ENCODE measurements at places on chromosomes 6 and 20. TPM values are rescaled to one million over a fixed set of nuclear protein-coding genes. Genes with fewer than 3 reads are reported as not detected.

APMAP gene
- total RNA-seq, result 26.2 TPM

SAMD5 gene
- total RNA-seq, result not detected

GRCh38 chr6:36320475-36320874 is 16.2 kb downstream of the BNIP5 start:
- H3K4me3 ChIP-seq, result peak overlapping the region; percentile 53
- no peaks in the 10 kb centered on the region for H3K4me1 ChIP-seq
- DNase-seq, result no peak
- peaks cover 27% of the 10 kb centered on the region for H3K27me3 ChIP-seq
- H3K36me3 ChIP-seq, result no peaks in the 10 kb centered on the region

- DNase-seq, result peak; percentile 39
- peaks cover 8% of the 10 kb centered on the region for H3K4me1 ChIP-seq
- H3K27ac ChIP-seq, result no peak overlapping the region
- no peak overlapping the region for H3K4me3 ChIP-seq
- H3K36me3 ChIP-seq, result peaks cover 2% of the 10 kb centered on the region
Observed at GRCh38 chr20:38790200-38791053, 15.1 kb upstream of the PPP1R16B start.

- DNase-seq, result no peak
- peaks cover 5% of the 10 kb centered on the region for H3K27me3 ChIP-seq
- no peak overlapping the region for H3K27ac ChIP-seq
Observed at GRCh38 chr20:62088258-62089127, 22.8 kb upstream of the TAF4 start.

KIAA1755 gene
- not detected for total RNA-seq

KIF13A gene
- total RNA-seq, result 0.68 TPM

ADGRB3 gene
- total RNA-seq, result not detected

- H3K4me3 ChIP-seq, result no peak overlapping the region
- no peak for DNase-seq
- no peaks in the 10 kb centered on the region for H3K36me3 ChIP-seq
- H3K4me1 ChIP-seq, result no peaks in the 10 kb centered on the region
- H3K27me3 ChIP-seq, result no peaks in the 10 kb centered on the region
Observed at GRCh38 chr20:6866741-6867140, 99.3 kb downstream of the BMP2 start.

DNA sequence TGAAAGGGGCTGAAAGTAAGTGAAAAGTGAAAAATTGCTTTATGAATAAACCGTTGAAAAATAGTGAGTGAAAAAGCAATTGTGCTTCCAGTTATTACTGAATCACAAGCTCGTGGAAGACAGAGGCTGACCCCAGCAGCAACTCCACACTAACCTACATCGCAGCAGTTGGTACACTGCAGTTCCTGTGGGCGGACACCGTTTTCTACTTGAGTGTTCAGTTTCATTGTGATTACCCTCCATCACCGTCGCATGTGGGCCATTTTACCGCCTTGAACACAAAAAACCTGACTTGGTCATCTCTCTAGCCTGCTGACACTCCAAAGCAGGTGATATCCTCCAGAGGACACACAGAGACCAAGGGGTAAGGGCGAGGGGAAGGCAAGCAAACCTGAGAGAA is 28.4 kb downstream of the PRDM1 start:
- no peaks in the 10 kb centered on the region for H3K36me3 ChIP-seq
- H3K4me3 ChIP-seq, result peak overlapping the region; percentile 82
- H3K27ac ChIP-seq, result peak overlapping the region; percentile 93
- no peaks in the 10 kb centered on the region for H3K27me3 ChIP-seq
- DNase-seq, result no peak

DNA sequence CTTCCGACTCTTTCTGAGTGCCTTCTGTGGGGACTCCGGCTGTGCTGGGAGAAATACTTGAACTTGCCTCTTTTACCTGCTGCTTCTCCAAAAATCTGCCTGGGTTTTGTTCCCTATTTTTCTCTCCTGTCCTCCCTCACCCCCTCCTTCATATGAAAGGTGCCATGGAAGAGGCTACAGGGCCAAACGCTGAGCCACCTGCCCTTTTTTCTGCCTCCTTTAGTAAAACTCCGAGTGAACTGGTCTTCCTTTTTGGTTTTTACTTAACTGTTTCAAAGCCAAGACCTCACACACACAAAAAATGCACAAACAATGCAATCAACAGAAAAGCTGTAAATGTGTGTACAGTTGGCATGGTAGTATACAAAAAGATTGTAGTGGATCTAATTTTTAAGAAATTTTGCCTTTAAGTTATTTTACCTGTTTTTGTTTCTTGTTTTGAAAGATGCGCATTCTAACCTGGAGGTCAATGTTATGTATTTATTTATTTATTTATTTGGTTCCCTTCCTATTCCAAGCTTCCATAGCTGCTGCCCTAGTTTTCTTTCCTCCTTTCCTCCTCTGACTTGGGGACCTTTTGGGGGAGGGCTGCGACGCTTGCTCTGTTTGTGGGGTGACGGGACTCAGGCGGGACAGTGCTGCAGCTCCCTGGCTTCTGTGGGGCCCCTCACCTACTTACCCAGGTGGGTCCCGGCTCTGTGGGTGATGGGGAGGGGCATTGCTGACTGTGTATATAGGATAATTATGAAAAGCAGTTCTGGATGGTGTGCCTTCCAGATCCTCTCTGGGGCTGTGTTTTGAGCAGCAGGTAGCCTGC is 4.8 kb downstream of the PIM1 start:
- H3K27me3 ChIP-seq, result no peaks in the 10 kb centered on the region
- no peak for DNase-seq
- H3K4me1 ChIP-seq, result peaks cover 45% of the 10 kb centered on the region
- peaks cover 21% of the 10 kb centered on the region for H3K36me3 ChIP-seq
- peak overlapping the region; percentile 99 for H3K27ac ChIP-seq

GGTLC1 gene
- total RNA-seq, result not detected

DNA sequence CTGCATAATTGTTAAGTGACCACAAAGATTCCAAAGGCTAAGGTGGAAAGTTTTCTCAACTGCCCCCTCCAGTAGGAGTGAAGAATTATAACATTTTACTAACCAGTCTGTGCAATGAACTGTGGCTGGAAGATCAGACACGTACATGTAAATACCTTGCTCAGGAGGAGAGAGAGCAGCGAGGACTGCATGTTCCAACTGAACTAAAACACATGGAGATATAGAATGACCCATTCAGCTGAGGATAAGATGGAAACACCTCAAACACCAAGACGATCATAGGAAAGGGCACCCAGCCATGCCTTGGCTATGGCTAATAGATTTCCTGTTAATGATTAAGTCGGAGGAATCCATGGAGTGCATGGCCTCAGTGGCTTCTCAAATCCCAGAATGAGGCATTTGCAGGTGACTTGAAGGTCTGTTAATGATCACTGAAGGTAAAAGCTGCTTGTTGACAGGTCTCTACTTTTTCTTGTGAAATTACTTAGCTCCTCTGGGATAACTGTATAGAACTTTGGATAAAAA is 875.6 kb downstream of the TFAP2A start:
- no peak overlapping the region for H3K4me3 ChIP-seq
- H3K36me3 ChIP-seq, result no peaks in the 10 kb centered on the region
- H3K27ac ChIP-seq, result no peak overlapping the region
- H3K27me3 ChIP-seq, result no peaks in the 10 kb centered on the region

- peaks cover 7% of the 10 kb centered on the region for H3K4me1 ChIP-seq
- no peak overlapping the region for H3K4me3 ChIP-seq
- DNase-seq, result no peak
- peaks cover 4% of the 10 kb centered on the region for H3K36me3 ChIP-seq
- no peaks in the 10 kb centered on the region for H3K27me3 ChIP-seq
Observed at GRCh38 chr6:158991017-158991723, 8.8 kb downstream of the RSPH3 start.

DNA sequence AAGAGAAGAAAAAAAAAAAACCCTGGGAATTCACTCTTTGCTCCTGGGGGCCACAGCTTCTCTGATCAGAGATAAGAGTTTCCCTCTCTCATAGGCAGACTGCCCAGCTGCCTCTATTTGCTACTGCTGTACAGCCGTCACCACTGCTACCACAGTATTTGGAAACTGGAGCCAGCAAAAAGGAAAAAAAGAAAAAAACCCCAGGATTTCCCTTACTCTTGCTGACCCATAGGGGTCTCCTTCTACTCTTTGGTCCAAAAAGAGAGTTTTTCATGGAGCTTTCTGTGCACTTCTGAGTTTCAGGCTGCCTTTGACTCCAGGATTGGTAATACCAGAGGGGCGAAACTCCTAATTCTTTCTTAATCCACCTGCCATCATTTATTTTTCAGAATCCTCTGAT is 89.7 kb downstream of the MDGA1 start:
- H3K27ac ChIP-seq, result no peak overlapping the region
- no peak for DNase-seq
- peaks cover 39% of the 10 kb centered on the region for H3K27me3 ChIP-seq
- H3K36me3 ChIP-seq, result peaks cover 2% of the 10 kb centered on the region
- H3K4me1 ChIP-seq, result peaks cover 6% of the 10 kb centered on the region

GRCh38 chr20:11117808-11118528 is 444.2 kb upstream of the JAG1 start:
- no peaks in the 10 kb centered on the region for H3K27me3 ChIP-seq
- H3K4me3 ChIP-seq, result no peak overlapping the region
- H3K36me3 ChIP-seq, result no peaks in the 10 kb centered on the region

DNA sequence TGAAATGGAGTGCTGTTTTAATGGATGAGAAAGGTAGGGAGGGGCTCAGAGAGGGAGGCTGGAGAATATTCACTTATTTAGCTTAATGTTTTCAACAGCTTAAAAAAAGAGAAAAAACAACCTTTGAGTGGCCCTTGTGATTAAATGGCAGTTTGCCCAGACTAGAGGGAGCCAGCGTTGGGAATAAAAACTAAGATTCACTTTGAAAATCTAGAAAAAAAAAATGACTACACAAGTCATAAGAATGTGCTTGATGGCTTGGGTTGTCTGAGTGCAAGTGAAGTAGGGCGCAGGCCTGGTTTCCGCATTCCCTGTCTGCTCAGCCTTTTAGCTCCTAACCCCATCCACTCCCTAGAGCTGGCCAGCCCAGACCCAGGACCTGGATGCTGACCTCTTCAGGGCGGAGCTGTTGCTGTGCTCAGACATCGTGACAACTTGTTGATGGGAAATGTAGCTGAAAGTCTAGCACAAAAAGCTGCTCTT is 28.9 kb downstream of the UTRN start:
- H3K4me1 ChIP-seq, result peaks cover 10% of the 10 kb centered on the region
- no peak overlapping the region for H3K4me3 ChIP-seq
- peaks cover 10% of the 10 kb centered on the region for H3K27me3 ChIP-seq
- no peak for DNase-seq

- no peaks in the 10 kb centered on the region for H3K27me3 ChIP-seq
- H3K27ac ChIP-seq, result peak overlapping the region; percentile 57
- no peak overlapping the region for H3K4me3 ChIP-seq
Observed at GRCh38 chr6:149454346-149454848, 30.4 kb downstream of the ZC3H12D start.

SLC35F1 gene
- not detected for total RNA-seq

HDGFL1 gene
- not detected for total RNA-seq

- no peak for DNase-seq
- no peaks in the 10 kb centered on the region for H3K4me1 ChIP-seq
- no peak overlapping the region for H3K4me3 ChIP-seq
- no peaks in the 10 kb centered on the region for H3K36me3 ChIP-seq
Observed at GRCh38 chr20:9330151-9330550, 184.2 kb upstream of the LAMP5 start.

GRCh38 chr6:33571637-33572316 is 8.3 kb downstream of the BAK1 start:
- no peaks in the 10 kb centered on the region for H3K27me3 ChIP-seq
- peaks cover 25% of the 10 kb centered on the region for H3K4me1 ChIP-seq
- peak overlapping the region; percentile 94 for H3K4me3 ChIP-seq
- DNase-seq, result no peak

DNA sequence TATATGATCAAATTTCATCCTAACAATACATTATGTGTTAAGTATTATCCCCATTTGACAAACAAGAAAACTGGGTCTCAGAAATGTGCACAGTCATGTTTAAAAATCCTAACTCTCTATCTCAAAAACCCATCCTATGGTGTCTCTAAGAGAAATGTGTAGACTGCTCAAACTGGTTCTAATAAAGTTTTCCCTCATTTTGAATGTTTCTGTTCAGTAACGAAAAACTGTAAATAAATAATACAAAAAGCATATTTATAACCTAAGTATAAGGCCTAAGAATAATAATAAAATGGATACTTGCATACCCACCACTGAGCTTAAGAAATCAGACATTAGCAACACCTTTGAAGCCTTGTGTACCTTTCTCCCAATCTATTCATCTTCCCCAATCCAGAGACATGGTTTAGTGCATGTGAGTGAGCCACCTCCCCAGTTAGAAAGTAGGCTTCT is 39.0 kb downstream of the TNFAIP3 start:
- no peak overlapping the region for H3K27ac ChIP-seq
- H3K27me3 ChIP-seq, result peaks cover 15% of the 10 kb centered on the region
- DNase-seq, result no peak
- no peaks in the 10 kb centered on the region for H3K36me3 ChIP-seq
- H3K4me3 ChIP-seq, result no peak overlapping the region

GRCh38 chr6:5201271-5201670 is 59.5 kb downstream of the LYRM4 start:
- no peak overlapping the region for H3K27ac ChIP-seq
- H3K4me3 ChIP-seq, result no peak overlapping the region
- no peak for DNase-seq
- peaks cover 6% of the 10 kb centered on the region for H3K4me1 ChIP-seq
- H3K27me3 ChIP-seq, result no peaks in the 10 kb centered on the region
- peaks cover 2% of the 10 kb centered on the region for H3K36me3 ChIP-seq

- peaks cover 2% of the 10 kb centered on the region for H3K36me3 ChIP-seq
- DNase-seq, result no peak
- no peak overlapping the region for H3K4me3 ChIP-seq
- H3K4me1 ChIP-seq, result peaks cover 3% of the 10 kb centered on the region
Observed at GRCh38 chr6:2193931-2194330, 51.5 kb downstream of the GMDS start.

SLPI gene
- not detected for total RNA-seq

AVP gene
- total RNA-seq, result not detected

TINAG gene
- not detected for total RNA-seq

GRCh38 chr6:13767121-13767808 is 47.1 kb downstream of the MCUR1 start:
- peak overlapping the region; percentile 75 for H3K27ac ChIP-seq
- H3K36me3 ChIP-seq, result no peaks in the 10 kb centered on the region
- peak overlapping the region; percentile 85 for H3K4me3 ChIP-seq
- DNase-seq, result peak; percentile 14

PRICKLE4 gene
- not detected for total RNA-seq

DNA sequence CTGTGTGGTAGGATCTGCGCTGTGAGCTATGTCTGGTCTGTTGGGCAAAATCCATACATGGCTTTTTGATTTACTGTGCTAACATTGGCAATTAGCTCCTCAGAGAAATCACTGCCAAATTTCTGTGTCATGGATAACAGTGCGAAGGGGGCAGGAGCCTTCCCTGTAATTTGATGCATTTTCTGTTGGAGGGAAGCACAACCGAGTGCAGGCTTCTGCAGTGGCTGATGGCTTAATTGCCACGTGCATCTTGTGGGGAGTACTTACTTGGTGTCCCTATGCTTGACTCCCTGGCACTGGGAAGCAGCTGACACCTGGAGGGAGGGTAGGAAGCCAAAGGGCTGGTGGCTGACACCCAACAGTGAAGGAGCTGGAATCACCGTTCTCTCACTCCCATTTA is 99.3 kb upstream of the PROKR2 start:
- H3K36me3 ChIP-seq, result no peaks in the 10 kb centered on the region
- H3K27me3 ChIP-seq, result peaks cover 38% of the 10 kb centered on the region
- H3K4me1 ChIP-seq, result no peaks in the 10 kb centered on the region

- H3K4me1 ChIP-seq, result no peaks in the 10 kb centered on the region
- peaks cover 5% of the 10 kb centered on the region for H3K27me3 ChIP-seq
- no peak for DNase-seq
- no peak overlapping the region for H3K4me3 ChIP-seq
Observed at GRCh38 chr20:24389686-24390085, 79.7 kb upstream of the SYNDIG1 start.

- H3K27me3 ChIP-seq, result peaks cover 23% of the 10 kb centered on the region
- H3K4me1 ChIP-seq, result peaks cover 13% of the 10 kb centered on the region
- H3K27ac ChIP-seq, result no peak overlapping the region
- no peak for DNase-seq
- H3K4me3 ChIP-seq, result no peak overlapping the region
- peaks cover 2% of the 10 kb centered on the region for H3K36me3 ChIP-seq
Observed at GRCh38 chr6:13877051-13877450, 47.7 kb upstream of the RNF182 start.

Data from T-helper 17 cell (primary cell).